ENCODE measurements at places on chromosomes 13 and 19.

DNA sequence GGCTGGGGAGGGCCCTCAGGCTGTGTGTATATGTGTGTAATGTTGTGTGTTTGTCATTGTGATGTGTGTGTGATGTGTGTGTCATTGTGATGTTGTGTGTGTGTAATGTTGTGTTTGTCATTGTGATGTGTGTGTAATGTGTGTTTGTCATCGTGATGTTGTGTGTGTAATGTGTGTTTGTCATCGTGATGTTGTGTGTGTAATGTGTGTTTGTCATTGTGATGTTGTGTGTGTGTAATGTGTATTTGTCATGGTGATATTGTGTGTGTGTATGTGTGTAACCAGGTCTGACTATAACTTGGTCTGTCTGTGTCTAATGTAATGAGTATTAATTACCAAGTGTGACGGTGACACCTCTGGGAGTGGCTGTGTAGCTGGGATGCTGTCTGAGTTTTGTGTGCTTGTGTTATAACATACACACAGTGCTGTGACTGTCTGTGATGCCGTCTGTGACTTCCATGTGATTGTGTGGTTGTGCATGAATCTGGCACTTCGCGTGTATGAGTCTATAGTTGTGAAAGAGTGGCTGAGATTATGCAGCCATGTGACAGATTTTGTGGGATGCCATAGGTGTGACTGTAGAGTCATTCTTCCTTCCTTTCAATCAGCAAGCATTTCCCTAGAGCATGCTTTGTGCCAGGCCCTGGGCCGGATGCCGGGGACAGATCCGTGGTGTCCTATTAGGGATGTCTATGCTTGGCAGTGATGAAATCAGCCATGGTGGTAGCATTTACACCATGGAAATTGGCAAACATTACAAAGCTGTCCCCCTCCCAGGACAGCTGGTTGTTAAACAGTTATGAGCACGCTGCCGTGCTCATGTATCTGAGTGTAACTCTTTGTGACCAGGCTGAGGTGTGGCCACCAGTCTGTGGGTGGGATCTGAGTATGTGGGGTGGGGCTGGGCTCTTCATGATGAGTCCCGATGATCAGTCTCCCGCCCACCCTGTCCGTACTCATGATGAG lies 6.4 kb downstream of the TNFSF14 start:
- no peak for DNase-seq

DNA sequence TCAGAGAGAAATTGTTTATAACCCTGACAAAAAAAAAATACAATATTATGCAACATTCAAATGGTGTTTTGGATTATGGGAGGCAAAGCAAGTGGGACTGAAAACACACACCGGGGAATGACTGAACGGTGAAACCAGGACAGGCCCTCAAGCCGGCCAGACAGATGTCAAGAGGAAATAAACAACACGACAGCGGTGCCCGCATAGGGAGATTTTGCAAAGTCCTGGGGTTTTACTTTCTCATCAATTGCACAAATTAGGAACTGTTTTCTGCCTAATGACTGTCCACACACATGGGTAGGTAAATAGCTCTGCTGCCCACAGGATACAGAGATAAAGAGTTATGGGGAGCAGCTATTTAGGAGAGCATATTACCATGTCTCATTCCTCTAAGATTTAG lies 134.5 kb downstream of the IRS2 start:
- no peak for DNase-seq

- no peak for DNase-seq
Measured at GRCh38 chr19:960601-960938, 23.6 kb upstream of the WDR18 start.

DNA sequence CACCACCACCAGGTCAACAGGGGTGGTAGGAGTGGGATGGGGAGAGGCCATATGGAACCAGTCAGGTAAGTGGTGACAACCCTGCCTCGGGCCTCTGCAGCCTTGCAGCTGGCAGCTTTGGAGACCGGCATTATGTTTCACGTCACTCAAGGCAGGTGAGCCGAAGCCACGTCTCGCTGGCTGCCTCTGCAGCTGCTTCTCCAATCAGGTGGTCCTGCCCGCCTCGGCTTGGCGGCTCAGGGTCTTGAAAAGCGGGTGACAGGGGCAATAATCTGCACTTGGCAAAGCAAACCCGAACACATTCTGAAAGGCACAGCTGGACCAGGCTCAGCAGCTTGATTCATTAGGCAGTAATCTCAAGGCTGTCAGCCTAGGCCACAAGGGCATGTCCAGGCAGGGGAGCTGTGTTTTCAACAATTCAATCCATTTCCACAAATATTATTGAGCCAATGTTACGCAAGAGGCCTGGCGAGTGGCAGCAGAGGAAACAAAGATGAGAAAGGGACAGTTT lies 77.4 kb upstream of the PCDH8 start:
- no peak for DNase-seq

- no peak for DNase-seq
Measured at GRCh38 chr19:14979476-14980255, at the start of gene SLC1A6. Gene SLC1A6 (minus strand): TSS chr19:14979864. CDS start chr19:14972910, 6,954 bp downstream.

GRCh38 chr19:18596752-18597157 lies 8.2 kb downstream of the REX1BD start:
- no peak for DNase-seq

DNA sequence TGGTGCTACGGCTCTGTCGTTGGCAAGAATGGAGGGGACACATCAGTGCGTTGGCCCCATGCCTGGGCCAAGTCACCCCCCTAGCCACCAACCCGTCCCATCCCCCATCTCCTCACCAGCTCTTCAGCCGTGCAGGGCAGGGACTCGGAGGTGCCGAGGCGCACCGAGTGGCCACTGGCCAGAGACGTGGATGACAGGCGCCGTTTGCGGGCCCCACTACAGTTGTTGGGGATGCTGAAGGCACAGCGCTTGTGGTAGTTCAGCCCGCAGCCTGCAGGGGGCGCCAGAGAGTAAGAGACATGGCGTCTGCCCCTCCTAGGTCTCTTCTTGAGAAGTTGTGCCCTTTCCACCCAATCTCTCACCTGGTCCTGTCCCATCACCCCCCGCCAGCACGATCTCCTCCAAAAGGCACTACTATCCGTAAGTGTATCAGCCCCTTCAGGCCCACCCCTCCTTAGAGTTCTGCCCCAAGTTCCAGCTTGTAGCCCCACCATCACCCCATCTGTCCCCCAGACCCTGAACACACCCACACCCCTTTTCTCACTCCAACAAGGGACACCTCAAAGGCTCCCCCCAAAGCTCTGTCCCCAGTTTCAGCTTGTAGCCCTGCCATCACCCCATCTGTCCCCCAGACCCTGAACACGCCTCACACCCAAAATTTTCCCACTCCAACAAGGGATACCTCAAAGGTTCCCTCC lies 12.4 kb downstream of the PRKD2 start:
- peak; percentile 80 for DNase-seq

- no peak for DNase-seq
Measured at GRCh38 chr13:21095311-21095710, 33.9 kb upstream of the LATS2 start.

DNA sequence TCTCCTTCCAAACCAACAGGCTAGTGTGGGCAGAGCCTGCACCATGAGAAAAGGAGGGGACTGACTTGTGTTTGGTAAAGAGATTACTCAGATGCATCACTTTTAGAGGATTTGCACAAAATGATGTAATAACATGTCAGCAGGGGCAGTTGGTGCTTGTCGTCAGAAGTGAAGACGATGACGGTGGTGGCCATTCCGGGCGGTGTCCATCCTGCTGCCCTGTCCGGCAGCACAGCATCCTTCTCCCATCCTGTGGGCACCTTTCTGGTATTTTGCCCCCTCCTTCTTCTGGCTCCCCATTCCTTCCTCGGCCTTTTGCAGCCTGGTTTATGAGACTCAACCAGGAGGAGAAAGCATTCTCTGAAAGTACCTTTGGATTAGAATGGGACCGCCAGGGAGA lies 160.1 kb downstream of the TEX29 start:
- DNase-seq, result no peak

GRCh38 chr13:22235950-22236290 lies 565.0 kb downstream of the FGF9 start:
- no peak for DNase-seq

DNA sequence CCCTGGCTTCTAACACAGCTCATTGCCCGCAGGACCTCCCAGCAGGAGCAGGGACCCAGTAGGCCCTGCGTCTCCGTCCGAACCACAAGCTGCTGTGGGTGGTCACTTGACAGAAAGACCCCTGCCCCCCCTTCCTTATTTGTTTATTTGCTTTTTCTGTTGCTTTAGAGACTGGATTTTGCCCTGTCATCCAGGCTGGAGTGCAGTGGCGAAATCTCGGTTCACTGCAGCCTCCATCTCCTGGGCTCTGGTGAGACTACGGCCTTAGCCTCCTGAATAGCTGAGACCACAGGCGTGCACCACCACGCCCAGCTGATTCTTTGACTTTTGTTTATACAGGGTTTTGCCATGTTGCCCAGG lies 7.6 kb upstream of the PTBP1 start:
- DNase-seq, result no peak

GRCh38 chr13:19597523-19597922 lies 35.9 kb upstream of the MPHOSPH8 start:
- no peak for DNase-seq

- DNase-seq, result no peak
Measured at GRCh38 chr13:44952671-44953070, 36.6 kb downstream of the NUFIP1 start.

GRCh38 chr13:71522941-71523526 lies 344.0 kb downstream of the DACH1 start:
- DNase-seq, result no peak

DNA sequence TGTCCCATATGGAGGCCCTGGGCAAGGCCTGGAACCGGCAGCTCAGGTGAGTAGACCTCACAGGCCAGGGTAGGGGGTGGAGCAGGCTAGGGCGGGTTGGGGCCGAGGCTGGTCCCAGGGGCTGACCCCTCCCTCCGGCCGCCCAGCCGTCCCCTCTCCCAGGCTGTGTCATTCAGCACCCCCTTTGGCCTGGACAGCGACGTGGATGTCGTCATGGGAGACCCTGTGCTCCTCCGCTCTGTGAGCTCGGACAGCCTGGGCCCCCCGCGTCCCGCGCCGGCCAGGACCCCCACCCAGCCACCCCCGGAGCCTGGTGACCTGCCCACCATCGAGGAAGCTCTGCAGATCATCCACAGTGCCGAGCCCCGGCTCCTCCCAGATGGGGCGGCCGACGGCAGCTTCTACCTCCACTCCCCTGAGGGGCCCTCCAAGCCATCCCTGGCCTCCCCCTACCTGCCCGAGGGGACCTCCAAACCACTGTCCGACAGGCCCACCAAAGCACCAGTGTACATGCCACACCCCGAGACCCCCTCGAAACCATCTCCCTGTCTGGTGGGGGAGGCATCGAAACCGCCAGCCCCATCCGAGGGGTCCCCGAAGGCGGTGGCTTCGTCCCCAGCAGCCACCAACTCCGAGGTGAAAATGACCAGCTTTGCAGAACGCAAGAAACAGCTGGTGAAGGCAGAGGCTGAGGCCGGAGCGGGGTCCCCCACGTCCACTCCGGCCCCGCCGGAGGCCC lies 16.0 kb downstream of the CAMSAP3 start:
- DNase-seq, result no peak

GRCh38 chr19:55704494-55705245 lies 29.6 kb downstream of the EPN1 start:
- no peak for DNase-seq

DNA sequence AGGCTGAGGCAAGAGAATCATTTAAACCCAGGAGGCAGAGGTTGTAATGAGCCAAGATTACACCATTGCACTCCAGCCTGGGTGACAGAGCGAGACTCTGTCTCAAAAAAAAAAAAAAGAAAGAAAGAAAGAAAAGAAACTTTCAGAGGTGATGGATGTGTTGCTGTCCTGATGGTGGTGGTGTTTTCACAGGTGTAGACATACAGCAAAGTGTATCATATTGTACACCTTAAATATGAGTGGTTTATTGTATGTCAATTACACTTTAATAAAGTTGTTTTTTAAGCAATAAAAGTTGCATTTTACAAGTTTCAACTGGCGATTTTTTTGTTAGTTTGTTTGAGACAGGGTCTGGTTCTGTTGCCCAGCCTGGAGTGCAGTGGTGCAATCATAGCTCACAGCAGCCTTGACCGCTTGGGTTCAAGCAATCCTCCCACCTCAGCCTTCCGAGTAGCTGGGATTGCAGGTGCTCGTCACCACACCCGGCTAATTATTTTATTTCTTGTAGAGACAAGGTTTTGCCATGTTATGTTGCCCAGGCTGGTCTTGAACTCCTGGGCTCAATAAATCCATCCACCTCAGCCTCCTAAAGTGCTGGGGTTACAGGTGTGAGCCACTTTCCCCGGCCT lies 13.5 kb upstream of the INSR start:
- DNase-seq, result no peak

DNA sequence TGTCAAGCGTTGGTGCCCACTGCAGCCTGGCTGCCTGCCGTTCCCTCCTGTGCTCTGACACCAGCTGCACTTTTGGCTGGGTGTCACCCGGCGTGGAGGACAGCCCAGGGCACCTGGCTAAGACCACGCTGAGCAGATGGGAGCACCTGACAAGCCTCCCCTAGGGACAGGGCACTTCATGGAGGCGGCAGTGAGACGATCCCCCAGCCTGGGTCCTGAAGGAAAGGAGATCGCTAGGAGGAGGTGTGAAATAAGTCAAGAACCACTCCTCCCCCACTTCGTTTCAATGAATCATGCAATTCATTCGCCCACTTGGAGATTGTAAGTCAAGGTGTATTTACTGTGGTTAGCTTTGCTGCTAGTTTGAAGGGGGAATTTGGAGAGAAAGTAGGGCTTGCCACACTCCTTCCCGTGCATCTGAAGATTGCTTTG lies 38.8 kb downstream of the VSTM2B start:
- no peak for DNase-seq

DNA sequence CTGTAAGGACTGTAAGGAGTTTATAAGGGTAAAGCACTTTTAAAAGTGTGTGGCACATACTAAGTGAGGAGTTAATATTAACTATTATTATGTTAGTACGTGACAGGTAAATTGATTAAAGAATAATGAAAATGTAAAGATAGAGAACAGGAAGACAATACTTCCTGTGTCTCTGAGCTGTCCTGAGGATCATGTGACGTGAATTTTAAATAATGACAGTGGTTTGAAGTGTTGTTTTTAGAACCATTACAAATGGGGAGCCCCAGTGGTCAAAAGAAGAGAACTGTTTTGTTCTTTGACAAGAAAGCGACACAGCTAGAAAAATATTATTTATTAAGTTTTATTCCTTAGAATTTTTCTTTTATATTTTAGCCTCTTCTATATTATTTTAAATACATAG lies 241.2 kb upstream of the STARD13 start:
- peak; percentile 3 for DNase-seq

- no peak for DNase-seq
Measured at GRCh38 chr13:39405596-39406205, 197.3 kb downstream of the LHFPL6 start.

GRCh38 chr13:99624936-99625540 lies 123.8 kb downstream of the TM9SF2 start:
- no peak for DNase-seq

GRCh38 chr19:23055946-23056345 lies 53.0 kb upstream of the ZNF728 start:
- DNase-seq, result no peak

DNA sequence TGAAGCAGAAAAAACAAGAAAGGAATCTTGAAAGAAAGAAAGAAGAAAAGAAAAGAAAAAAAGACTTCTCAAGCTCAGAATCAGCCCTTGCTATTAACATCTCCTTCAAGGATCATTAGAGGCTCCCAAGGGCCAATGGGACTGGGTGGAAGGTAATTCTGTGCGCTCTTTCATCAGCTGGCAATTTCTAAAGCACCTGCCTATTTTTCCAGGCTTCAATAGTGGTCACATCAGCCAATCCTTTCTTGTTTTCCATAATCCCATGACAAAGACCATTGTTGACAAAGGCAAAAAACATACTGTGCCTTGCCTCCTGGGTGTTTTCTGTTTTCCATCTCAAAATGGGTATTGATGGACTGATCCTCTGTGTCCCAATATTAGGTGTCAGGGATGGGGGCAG lies 88.2 kb upstream of the TSC22D1 start:
- no peak for DNase-seq

- no peak for DNase-seq
Measured at GRCh38 chr13:69199664-69200063, 908.0 kb upstream of the ATXN8OS start.
